ENCODE measurements at places on chromosomes 2 and 18. TPM values are rescaled to one million over a fixed set of nuclear protein-coding genes. Genes with fewer than 3 reads are reported as not detected.

DNA sequence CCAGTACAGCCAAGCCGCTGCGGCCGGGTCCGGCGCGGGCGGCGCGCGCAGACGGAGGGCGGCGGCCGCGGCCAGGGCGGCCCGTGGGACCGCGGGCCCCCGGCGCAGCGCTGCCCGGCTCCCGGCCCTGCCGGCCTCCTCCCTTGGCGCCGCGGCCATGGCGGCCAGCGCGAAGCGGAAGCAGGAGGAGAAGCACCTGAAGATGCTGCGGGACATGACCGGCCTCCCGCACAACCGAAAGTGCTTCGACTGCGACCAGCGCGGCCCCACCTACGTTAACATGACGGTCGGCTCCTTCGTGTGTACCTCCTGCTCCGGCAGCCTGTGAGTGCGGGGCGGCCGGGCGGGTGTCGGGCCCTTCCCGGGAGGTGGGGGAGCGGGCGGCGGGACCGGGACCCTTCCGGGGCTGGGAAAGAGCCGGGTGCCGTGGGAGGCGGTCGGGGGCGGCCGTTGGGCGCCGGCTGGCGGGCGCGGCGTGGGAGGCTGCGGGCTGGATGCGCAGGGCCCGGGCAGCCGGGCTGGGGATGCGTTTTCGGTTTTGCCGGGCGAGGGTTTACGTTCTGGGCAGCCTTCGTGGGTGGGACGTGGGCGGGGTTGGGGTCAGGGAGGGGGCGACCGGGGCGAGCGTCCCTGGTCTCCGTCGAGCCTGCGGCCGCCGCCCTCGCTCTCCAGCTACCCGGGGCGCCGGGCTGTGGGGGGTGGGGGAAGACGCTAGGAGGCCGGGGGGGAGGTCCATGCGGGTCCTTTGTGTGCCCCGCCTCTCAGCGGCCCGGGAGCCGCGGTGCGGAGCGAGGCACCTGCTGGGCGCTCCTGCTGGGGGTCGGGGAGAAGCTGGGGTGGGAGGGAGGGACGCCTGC, 537 bp downstream of the AGFG1 start:
- no peak for DNase-seq

- DNase-seq, result no peak
These were observed 112.4 kb downstream of the MIB1 start for GRCh38 chr18:21853016-21853415.

DNA sequence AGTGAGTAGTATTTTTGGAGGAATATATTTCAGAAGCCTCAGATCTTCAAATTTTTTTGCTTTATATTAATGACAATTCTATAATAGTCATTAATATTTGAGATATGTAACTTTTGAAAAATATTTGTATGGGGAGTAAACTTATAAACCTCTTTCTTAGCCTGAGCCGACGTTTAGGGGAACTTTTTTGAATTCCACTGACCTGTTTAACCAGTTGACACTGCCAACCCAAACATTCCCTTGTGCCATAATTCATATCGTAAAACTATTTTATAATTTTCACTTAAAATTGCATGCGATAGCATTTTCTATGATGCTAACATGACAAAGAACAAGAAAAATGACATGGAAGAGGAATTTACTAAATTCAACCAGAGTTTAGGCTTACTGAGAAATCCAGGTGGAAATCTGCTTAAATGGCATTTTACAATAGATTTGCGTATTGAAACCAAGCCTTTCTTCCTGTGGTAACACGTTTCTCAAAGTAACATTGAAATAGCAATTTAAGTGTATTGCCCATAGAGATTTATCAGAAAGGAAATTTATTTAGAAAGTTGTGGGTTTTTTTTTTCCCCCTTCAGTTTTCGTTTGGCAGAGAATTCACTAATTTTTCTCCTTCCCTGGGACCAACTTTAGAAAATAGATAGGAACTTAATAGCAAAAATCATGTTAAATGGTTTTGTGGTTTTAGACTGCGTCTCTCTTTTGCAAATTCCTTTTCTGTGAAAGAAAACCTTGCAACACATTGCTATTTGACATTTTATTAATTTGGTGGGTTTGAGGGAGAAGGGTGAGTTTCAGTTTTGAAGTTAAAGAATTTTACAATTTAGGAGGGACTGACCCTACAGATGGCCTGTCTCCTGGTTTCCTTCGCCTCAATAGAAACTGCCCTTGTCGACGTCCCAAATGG, 77.4 kb downstream of the TANC1 start:
- no peak for DNase-seq

DNA sequence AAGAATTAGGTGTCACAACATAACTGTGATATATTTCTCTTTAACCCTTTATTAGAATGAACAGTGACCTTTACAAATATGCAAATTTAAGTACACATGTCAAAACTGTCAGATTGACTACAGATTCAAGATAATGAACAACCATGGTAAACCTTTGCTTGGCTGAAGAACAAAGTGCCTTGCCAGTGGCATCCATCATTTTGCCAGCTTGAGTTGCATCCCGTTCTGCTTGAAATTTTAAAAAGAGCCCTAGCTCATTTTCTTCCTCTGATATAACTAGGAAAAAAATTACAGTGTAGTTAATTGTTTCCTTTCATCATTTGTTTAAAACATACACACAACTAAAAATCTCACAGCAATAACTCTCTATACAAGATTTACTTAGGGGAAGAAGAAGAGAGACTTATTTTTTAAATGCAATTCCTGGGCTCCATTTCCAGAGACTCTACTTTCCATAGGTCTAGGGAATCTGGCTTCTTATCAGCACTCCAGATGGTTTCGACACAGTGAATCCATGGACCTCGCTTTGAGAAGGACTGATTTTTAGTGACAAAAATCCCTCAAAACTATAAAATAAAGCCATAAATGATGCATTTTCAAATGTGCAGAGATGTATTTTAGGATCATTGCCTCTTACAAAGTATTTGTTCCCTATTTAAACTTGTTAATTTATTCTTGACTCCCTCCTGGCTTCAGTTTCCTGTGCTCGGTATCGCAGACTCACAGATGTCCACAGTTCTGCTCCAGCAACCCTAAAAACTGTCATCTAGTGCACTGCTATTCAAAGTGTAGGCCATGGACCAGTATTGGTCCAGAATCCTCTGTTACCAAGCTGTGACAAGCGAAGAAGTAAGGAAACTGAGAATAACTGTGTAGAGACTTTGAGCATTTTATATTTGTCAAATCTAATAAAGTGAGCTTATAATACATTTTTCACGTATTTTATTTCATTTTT, 50.1 kb downstream of the ICA1L start:
- DNase-seq, result no peak

The VAMP8 gene
- total RNA-seq, result 55.7 TPM

The MRO gene
- 0.66 TPM for total RNA-seq

Measured in breast epithelium (tissue), 4 donors.